ENCODE measurements at places on chromosomes 13 and 19. TPM values are rescaled to one million over a fixed set of nuclear protein-coding genes. Genes with fewer than 3 reads are reported as not detected.

DNA sequence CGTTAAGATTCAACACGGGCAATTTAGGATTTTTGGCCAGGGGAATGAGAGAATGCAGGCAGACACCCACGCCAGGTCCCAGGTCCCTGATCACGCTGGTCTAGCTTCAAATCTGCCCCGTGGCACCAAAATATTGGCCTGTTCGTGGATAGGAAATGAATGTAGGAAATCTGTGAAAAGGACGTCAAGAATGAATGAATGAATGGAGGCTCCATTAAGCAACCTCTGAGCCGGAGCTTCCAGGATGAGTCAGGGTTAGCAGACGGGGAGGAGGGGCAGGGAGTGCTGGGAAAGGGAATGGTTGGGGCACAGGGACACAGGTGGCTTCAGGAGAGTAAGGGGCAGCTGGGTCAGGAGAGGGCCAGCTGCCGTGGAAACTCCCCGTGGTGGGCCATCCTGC, 4.2 kb downstream of the SULT2B1 start:
- DNase-seq = no peak
- peaks cover 13% of the 10 kb centered on the region for H3K27me3 ChIP-seq
- H3K4me3 ChIP-seq = no peak overlapping the region
- no peaks in the 10 kb centered on the region for H3K36me3 ChIP-seq
- no peak overlapping the region for H3K27ac ChIP-seq
- peaks cover 3% of the 10 kb centered on the region for H3K4me1 ChIP-seq

DNA sequence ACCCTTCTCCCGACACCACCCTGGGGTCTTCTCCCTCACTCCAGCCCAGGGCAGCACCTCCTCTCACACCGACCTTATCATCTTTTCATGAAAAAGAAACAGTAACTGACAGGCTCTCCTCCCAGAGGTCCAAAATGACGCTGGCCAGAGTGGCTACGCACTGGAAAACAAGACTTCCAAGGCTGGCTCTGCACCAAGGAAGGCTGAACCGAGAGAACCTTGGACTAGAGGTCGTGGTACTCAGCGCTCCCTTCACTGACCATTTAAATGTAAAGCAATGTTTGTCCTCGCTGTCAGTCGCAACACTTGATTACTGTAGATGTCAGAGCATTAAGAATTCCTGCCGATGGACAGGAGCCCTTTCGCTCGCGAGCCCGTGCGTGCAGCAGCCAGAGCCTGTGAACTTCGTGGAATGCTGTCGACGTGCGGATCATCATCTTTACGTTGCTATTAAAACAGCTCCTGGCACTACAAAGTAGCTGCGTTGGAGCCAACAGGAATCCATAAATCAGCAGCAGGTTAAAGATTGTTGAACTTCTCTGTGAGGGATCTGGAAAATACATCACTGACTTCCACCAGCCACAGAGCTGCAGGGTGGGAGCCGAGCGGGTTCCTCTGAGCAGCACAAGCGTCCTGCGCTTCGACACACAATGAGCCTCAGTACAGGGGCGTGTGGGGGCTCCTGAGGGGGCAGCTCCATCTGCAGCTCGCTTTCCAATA, 125.5 kb upstream of the MCF2L start:
- no peak overlapping the region for H3K27ac ChIP-seq
- no peak for DNase-seq
- no peaks in the 10 kb centered on the region for H3K27me3 ChIP-seq
- H3K4me1 ChIP-seq = no peaks in the 10 kb centered on the region

- H3K4me3 ChIP-seq = peak overlapping the region; percentile 91
- peaks cover 5% of the 10 kb centered on the region for H3K4me1 ChIP-seq
- no peak for DNase-seq
- peaks cover 14% of the 10 kb centered on the region for H3K27me3 ChIP-seq
These were observed 754 bp upstream of the SIX5 start for GRCh38 chr19:45769821-45770191.

DNA sequence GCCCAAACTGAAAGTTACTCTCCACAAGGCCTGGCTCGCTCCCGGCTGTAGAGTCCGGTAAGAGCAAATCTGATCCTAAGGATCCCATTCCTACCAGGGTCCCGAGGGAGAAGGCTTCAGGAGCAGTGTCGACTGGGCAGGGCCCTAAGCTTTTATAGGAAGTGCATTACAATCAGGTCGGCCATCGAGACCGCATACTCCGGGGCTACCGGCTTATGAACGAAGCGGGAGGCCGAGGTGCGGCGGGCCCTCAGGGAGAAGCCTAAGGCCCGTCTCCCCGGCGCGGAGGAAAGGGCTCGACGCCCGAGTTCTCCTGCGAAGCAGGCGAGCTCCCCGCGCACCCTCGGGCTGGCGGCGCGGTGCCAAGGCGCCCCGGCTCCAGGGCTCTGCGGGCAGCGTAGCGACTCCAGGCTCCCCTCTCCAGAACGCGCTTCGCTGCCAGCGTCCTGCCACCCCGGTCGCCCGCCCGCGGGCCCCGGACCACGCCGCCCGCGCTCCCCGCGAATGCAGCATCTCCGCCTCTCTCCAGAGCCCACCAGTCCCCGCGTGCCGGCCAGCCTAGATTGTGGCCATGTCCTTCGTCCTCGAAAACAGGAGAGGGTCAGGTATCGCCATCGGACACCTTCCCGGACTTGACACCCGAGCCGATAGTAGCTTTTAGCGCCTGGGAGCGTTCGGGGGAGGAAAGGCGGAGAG, 1.4 kb downstream of the EFNB2 start:
- H3K27me3 ChIP-seq = peaks cover 45% of the 10 kb centered on the region
- peak overlapping the region; percentile 42 for H3K4me3 ChIP-seq
- H3K4me1 ChIP-seq = peaks cover 12% of the 10 kb centered on the region
- no peak overlapping the region for H3K27ac ChIP-seq
- H3K36me3 ChIP-seq = no peaks in the 10 kb centered on the region

GRCh38 chr13:52447815-52448552, 2.5 kb downstream of the VPS36 start:
- H3K36me3 ChIP-seq = peaks cover 5% of the 10 kb centered on the region
- H3K4me1 ChIP-seq = peaks cover 20% of the 10 kb centered on the region
- H3K27ac ChIP-seq = no peak overlapping the region
- no peaks in the 10 kb centered on the region for H3K27me3 ChIP-seq
- no peak for DNase-seq

GRCh38 chr13:22432690-22433089, 748.1 kb upstream of the SGCG start:
- no peak overlapping the region for H3K4me3 ChIP-seq
- no peak overlapping the region for H3K27ac ChIP-seq
- H3K27me3 ChIP-seq = no peaks in the 10 kb centered on the region
- H3K36me3 ChIP-seq = peaks cover 1% of the 10 kb centered on the region
- DNase-seq = no peak
- peaks cover 5% of the 10 kb centered on the region for H3K4me1 ChIP-seq

DNA sequence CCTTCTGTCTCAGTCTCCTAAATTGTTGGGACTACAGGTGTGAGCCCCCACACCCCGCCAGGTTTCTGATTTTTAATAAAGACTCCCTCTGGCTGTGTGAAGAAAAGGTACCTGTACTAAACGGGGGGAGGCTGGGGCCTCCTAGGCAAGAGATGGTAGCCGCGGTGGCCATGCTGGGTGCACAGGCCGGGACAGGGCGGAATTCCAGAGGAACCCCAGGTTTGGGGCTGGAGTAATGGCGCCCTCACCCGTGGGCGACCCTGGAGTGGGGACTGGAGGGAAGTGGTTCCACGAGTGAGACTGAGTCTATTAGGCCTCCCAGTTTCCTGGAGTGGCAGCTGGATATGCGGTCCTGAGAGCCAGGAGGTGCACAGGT, 1.6 kb upstream of the CBARP start:
- no peak for DNase-seq
- H3K4me1 ChIP-seq = peaks cover 22% of the 10 kb centered on the region
- peaks cover 18% of the 10 kb centered on the region for H3K27me3 ChIP-seq
- H3K27ac ChIP-seq = peak overlapping the region; percentile 24
- peak overlapping the region; percentile 39 for H3K4me3 ChIP-seq
- H3K36me3 ChIP-seq = no peaks in the 10 kb centered on the region

DNA sequence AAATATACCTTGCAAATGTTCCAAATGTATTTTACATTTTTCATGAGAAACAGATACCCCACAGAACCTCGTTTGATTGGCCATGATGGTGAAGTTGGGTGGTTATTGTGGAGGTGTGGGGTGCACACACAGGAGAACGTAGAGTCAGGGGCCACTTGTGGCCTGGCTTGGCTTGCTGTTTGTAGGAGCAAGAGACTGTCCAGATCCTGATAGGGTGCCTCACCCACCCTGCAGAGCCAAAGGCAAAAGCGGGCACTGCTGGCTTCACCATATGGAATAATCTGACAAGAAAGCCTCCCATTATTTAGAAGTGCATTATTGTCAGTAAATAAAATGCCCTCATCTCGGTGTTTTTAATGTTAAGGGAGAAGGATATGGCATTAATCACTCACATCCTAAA, 330.2 kb downstream of the TEX29 start:
- H3K4me1 ChIP-seq = no peaks in the 10 kb centered on the region
- no peak overlapping the region for H3K4me3 ChIP-seq
- H3K36me3 ChIP-seq = no peaks in the 10 kb centered on the region
- DNase-seq = no peak
- H3K27ac ChIP-seq = no peak overlapping the region

GRCh38 chr13:45623516-45624090, 8.1 kb upstream of the ERICH6B start:
- no peak overlapping the region for H3K27ac ChIP-seq
- no peak for DNase-seq
- H3K27me3 ChIP-seq = peaks cover 29% of the 10 kb centered on the region
- H3K4me3 ChIP-seq = no peak overlapping the region

The METTL21C gene
- not detected for total RNA-seq

The PPFIA3 gene
- total RNA-seq = 4.6 TPM

The TMEM272 gene
- total RNA-seq = 1.00 TPM

DNA sequence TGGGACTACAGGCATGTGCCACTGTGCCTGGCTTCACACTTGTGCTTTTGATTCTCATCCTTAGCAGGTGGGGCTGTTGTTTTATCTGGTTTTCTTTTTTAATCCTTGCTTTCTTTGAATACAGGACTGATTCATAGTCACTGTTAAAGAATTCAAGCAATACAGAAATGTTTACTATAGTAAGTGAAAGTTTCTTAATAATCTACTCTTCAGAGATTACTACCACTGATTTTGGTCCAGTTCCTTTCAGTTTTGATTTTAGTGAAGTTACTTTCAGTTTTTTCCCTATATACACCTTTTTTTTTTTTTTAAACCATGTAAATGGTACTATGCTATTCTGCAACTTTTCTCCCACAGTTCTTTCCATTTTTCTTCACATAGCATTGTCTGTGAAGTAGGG, 53.6 kb downstream of the GATAD2A start:
- no peaks in the 10 kb centered on the region for H3K27me3 ChIP-seq
- H3K36me3 ChIP-seq = peaks cover 13% of the 10 kb centered on the region
- DNase-seq = no peak
- H3K4me3 ChIP-seq = peak overlapping the region; percentile 81
- H3K4me1 ChIP-seq = peaks cover 64% of the 10 kb centered on the region
- H3K27ac ChIP-seq = peak overlapping the region; percentile 98

DNA sequence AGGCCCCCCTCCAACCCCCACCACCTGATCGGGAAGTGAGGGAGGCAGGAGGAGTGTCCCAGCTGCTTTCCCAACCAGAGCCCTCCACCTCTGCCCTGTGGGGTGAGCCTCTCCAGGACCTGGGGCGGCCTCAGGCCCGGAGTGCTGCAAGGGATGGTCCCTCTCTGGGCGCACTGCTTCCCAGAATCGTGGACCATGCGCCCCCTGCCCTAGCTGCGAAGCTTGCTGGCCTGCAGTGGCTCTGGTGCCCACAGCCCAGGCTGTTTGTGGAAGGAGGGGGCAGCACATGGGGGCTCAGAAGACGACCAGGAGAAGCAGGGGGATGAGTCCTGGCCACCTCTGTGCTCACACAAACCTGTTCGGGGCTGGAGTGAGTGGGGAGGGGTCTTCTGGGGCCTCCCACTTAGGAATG, 33.6 kb downstream of the CEBPG start:
- DNase-seq = no peak
- H3K4me3 ChIP-seq = no peak overlapping the region

The SKA3 gene
- 30.9 TPM for total RNA-seq

- peaks cover 8% of the 10 kb centered on the region for H3K4me1 ChIP-seq
- peaks cover 2% of the 10 kb centered on the region for H3K36me3 ChIP-seq
- peak overlapping the region; percentile 58 for H3K4me3 ChIP-seq
- DNase-seq = no peak
These were observed 1.3 kb downstream of the TSKS start for GRCh38 chr19:49761625-49762311.

All from activated naive CD8-positive, alpha-beta T cell treated with anti-CD3 and anti-CD28 coated beads, Interleukin-2, amount 10 ng/mL, durations not matched to agents 7 days and 5 days (primary cell).